ENCODE measurements at places on chromosomes 2 and 18. TPM values are rescaled to one million over a fixed set of nuclear protein-coding genes. Genes with fewer than 3 reads are reported as not detected.

SERPINB5 gene
- total RNA-seq, result not detected

GRCh38 chr18:67217551-67218166 is 298.9 kb downstream of the DSEL start:
- no peak overlapping the region for H3K4me3 ChIP-seq
- H3K36me3 ChIP-seq, result no peaks in the 10 kb centered on the region
- no peaks in the 10 kb centered on the region for H3K4me1 ChIP-seq

GRCh38 chr18:13007248-13007560 is 16.0 kb downstream of the CEP192 start:
- H3K27ac ChIP-seq, result no peak overlapping the region
- no peaks in the 10 kb centered on the region for H3K4me1 ChIP-seq
- H3K4me3 ChIP-seq, result no peak overlapping the region
- H3K27me3 ChIP-seq, result no peaks in the 10 kb centered on the region
- DNase-seq, result no peak

GRCh38 chr2:215644233-215644897 is 208.5 kb upstream of the FN1 start:
- H3K4me1 ChIP-seq, result no peaks in the 10 kb centered on the region
- H3K27ac ChIP-seq, result no peak overlapping the region
- H3K36me3 ChIP-seq, result no peaks in the 10 kb centered on the region

All from astrocyte (in vitro differentiated cells and primary cell).